ENCODE measurements at places on chromosomes 2 and 18.

DNA sequence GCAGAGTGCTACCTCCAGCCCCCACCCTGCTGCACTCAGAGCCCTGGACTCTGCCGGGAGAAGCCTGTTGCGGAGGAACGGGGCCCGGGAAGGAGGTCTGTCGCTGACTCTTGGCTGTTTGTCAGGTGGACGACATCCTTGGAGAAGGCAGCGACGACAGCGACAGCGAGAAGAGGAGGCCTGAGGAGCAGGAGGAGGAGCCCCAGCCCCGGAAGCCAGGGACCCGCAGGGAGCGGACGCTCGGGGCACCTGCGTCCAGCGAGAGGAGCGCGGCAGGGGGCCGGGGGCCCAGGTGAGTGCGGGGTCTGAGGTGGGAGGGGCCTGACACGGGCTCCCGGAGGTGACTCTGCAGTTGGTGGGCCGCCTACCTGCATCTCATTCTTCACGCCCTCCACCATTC, 56.6 kb downstream of the CTDP1 start:
- no peak for DNase-seq

- no peak for DNase-seq
Observed at GRCh38 chr2:171712051-171712450, 24.8 kb downstream of the DYNC1I2 start.

- DNase-seq, result peak; percentile 58
Observed at GRCh38 chr2:168456521-168457189, 583 bp downstream of the CERS6 start.

DNA sequence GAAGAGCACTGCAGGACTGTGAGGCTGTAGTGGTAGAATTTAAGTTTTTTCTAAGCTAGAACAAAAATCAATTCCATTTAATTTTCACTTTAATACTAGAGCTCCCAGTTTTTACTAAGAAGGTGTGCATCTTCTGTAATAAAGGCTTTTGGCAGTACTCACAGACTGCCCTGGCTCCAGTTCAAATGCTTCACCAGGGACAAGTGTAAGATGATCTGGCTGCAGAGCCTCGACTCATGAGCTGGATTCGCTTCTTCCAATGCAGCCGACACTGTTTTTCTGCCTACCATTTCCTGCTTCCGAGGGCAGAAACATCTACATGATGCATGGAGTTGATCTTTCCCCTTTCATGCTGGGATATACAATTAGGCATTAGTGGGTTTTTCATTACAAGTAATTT, 87.0 kb downstream of the FARSB start:
- DNase-seq, result no peak

- DNase-seq, result no peak
Observed at GRCh38 chr2:111182121-111182520, 61.4 kb downstream of the BCL2L11 start.

DNA sequence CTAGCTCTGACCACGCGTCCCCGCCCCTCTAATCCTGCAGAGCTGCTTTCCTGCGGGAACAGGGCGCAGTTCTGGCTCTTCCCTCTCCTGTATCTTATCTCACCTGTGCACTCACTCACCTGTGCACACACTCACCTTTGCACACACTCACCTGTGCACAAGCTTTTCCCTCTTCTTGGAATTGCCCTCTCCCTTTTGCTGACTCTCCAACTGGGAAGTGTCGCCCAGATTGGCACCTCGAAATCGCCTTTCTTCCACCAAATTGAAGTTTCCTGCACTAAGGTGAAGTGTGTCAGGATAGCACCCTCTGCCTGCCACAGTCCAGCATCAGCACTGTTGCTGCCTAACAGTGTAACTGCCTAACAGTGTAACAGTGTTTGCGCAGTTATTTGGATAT, 566 bp upstream of the CMPK2 start:
- peak; percentile 70 for DNase-seq

GRCh38 chr2:168138374-168138773, 109.0 kb downstream of the STK39 start:
- DNase-seq, result no peak

DNA sequence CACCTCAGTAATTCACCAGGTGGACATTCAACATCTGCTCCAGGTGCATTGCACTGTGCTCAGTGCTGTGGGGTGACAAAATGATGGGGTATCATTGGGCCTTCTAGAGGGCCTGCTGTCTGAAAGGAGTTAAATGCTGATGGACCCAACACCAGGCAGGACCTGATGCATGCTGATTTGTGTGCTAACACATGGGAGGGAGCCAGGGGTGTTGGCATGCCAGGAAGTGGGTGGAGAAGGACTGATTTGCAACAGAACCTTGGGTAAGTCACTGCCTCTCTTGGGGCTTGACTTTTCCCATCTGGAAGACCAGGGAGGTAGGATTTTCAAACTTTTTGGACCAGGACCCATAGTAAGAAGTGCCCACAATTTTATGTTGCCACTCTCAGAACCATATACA, 57.9 kb upstream of the CXCR4 start:
- no peak for DNase-seq

DNA sequence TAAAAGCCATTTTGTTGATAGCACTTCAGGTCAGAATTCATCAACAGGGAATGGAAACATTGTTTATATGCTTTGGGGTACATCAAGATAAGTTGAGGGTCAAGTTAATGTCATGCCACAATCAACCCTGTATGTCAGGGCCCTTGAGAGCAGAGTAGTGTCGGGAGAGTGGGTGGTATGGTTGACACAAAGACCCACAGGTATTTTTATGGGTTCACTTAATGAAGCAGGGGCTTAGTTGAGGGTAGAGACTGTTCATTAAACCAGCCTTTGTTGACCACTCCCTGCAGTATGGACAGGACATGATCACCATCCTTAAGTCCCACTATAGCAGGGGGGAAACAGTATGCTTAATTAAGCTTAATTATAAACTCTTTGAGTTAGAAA, 5.7 kb downstream of the RPL37A start:
- no peak for DNase-seq

DNA sequence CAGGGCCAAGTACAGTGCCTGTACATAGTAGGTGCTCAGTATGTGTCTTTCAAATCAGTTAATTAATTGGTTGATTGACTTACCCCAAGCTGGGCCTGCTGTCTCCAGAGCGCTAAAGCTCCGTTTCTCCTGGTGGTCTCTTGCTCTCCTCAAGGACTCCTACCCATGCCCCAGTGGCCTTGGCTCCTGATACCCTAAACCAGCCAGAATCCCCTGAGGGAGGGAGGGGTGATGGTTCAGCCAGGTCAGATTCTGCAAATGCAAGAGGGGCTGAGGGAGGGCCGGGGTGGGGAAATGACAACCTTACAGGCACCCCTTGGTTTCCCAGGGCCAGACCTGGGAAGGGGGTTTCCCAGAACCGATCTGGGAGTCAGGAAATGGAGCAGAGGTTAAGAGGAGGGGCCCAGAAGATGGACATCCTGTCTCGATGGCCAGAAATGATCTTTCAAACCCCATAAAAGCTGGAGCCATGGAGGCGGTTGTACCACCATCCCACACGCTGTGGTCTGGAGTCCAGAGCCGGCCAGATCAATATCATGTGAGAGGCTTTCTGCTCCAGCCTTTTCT, 209.1 kb downstream of the TNS1 start:
- DNase-seq, result no peak

DNA sequence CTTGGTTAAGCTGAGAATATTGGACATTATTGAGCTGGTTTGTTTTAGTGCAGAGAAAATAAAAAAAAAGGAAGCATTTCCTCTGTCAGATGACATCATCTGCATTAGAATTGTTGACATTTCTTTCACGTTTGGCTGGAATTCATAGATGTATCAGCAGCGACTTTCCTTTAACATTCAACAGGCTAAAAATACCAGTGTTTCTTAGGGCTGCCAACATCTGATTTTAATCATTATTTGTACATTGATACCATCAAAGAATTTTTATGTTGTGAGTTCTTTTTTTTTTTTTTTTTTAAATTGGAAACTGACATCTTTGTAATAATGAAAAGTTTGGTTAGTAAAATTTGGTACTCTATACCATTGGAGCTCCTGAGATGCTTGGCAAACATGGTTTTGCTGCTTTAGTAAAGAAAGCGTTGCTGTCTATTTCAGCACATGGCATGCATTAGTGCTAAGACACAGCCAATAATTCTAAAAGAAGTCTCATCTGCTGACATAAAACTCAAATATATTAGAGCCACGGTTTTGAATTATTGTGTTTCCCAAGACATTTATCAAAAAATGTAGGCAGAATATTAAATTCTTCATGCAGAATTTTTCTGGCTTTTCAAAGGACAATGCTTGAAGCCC, 33.6 kb downstream of the GTF2A1L start:
- DNase-seq, result no peak

- peak; percentile 70 for DNase-seq
Observed at GRCh38 chr2:160405077-160405867, 88.3 kb downstream of the RBMS1 start.

GRCh38 chr2:53366543-53366942, 401.1 kb upstream of the CHAC2 start:
- peak; percentile 72 for DNase-seq

GRCh38 chr2:3959372-3959771, 256.0 kb downstream of the DCDC2C start:
- peak; percentile 67 for DNase-seq

GRCh38 chr2:240291337-240292034, 144.0 kb upstream of the GPC1 start:
- no peak for DNase-seq

GRCh38 chr18:46402945-46403344, 254.1 kb downstream of the LOXHD1 start:
- no peak for DNase-seq

- no peak for DNase-seq
Observed at GRCh38 chr2:100965596-100965995, 36.5 kb upstream of the RPL31 start.

- DNase-seq, result no peak
Observed at GRCh38 chr2:119293900-119294299, 70.3 kb downstream of the STEAP3 start.

DNA sequence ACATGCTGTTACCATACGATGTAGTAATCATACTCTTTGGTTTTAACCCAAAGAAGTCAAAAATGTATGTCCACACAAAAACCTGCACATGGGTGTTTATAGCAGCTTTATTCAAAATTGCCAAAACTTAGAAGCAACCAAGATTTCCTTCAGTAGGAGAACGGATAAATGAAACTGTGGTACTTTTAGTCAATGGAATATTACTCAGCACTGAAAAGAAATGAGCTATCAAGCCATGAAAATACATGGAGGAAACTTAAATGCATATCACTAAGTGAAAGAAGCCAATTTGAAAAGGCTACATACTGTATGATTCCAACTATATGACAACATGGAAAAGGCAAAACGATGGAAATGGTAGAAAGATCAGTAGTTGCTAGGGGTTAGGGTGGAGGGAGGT, 86.6 kb downstream of the HNRNPLL start:
- no peak for DNase-seq

DNA sequence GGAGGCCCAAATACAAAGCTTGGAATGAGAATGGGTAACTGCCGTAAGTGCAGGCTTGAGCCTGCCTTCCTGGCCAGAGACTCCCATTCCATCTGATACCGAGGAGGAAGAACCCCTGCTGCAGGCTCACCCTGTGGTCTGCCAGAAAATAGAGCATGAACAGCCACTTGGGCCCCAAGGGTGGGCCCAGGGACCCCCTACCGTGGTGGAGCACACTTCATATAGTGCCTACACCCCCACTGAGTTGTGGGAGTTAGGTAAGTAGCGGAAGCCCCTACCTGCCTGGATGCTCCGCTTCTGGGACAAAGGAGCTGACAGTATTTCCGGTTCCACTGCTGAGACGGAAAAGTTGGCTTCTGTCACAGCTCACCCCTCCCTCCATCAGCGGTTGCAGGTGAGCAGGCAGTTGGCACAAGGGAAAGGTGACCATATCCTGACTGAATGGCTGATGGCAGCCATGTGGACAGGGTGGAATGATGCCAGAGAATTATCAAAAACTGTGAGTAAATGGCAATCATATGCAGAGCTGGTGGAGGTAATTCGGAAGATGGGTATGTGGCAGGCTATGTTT, 11.5 kb upstream of the C2orf42 start:
- DNase-seq, result no peak

DNA sequence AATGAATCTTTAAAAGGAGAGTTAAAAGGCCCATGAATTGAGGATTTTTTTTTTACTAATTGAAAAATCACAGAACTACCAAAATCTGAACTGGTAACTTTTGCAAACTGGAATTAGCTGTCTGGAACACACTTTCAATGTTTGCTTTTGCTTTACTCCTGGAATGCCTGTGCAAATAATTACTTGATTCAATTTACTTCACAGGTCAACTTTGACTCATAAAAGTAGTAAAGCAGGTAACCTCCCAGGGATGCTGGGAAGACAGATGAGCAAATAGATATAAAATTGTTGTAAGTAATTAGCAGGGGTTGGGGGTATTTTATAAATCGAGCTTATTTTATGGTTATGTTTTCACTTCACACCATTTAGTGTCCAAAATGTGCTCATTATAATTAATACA, 398.3 kb upstream of the HNRNPA3 start:
- peak; percentile 44 for DNase-seq

DNA sequence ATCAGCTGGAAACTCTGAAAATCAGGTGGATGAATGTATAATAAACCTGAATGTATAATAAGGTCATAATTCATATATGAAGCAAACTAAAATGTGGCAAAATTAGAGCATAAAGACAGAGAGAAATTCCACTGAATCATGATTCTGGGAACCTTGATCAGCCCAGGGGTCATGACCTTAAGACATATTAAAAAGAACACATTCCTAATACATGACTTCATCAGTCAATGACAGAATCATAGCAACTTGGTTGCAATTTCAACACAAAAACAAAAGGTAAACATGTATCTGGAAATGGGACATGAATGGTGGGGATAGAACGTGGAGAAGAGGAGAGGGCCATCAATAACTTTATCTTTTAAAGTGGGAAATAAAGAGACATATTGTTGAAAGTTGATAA, 17.6 kb downstream of the AFF3 start:
- DNase-seq, result no peak

DNA sequence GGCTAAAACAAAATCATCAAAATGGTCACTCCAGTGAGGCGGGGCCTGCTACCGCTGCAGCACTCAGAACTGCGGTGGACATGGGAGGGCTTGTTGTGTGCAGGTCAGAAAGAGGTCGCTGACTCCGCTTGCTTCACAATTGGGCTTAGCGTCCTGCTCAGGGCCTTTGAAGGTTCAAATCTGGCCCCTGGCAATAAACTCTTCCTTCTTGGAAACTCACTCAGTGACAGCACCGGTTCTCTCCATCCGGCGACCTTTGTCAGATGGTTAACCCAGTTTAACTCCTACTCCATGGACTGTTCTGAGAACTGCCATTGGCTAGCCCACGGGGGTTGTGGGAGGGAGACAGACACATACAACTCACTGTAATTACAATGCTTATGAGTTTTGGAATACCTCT, 29.0 kb upstream of the LAPTM4A start:
- DNase-seq, result no peak

DNA sequence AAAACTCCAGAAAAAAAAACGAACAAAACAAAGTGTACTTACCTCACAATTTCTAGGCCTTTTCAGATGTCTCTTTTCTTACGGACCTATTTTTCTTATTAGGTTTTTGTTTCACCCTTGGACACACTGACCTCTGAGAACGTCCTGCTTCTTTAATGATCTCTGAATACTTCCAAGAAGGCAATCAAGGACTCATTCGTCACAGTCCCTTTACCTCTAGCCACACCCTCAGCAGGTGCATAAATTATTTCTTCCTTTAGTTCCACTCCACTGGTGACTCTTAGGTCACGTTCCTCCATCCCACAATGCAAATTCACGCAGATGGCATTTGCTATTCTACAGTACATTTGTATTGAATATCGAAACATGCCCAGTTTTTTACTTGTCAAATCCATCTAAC, 21.9 kb downstream of the PELI1 start:
- no peak for DNase-seq
